ENCODE measurements at places on chromosomes 4 and X.

DNA sequence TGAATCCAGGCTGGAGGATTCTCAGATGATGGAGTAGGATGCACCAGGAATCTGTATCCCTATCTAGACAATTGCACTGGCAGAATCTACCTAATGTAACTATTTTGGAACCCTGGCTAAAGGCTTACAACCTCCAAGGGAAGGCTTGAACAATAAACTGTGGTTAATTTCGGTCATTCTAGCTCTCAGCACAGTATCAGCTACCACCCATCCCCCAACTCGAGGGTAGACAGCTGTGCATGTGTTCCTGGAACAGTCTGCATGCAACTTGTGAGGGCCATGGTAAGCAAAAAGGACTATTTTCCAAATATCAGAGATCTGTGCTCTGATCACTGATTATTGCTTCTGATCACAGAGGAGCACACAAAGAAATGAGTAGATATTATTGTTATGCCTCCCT lies 34.0 kb downstream of the ELF2 start:
- no peak for DNase-seq

DNA sequence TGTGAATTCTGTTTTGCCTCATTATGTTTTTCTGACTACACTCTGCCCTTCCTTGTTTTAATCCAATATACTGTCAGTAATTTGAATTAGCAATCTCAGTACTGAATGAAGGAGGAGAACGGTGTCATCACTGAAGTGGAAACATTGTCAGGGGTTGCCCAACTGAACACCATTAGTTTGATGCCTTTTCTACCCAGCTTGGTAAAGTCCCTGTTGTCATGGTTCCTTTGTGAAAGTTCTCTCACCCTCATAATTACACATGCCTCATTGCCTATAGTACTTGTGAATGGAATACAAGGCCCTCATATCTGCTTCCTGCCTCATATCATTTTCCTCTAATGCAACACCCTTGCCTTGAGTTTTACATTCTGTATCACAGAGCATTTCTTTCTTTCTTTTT lies 76.9 kb downstream of the RRAGB start:
- no peak for DNase-seq

DNA sequence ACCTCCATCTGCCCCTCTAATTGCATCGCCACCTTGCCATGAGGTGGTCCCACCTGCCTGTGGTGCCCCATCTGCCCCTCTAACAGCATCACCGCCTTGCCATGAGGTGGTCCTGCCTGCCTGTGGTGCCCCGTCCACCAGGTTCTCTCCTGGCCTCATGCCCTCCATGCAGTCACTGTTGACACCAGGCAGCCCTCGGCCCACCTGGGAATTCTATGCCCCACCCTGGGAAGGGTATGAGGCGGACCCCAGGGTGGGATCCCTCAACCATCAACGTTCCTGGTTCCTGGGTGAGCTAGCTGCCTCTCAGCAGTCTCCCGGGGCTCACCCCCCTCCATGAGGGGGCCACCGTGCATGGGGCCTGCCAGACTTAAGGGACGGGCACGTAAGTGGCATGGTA lies 38.9 kb downstream of the ACOX3 start:
- DNase-seq: no peak

DNA sequence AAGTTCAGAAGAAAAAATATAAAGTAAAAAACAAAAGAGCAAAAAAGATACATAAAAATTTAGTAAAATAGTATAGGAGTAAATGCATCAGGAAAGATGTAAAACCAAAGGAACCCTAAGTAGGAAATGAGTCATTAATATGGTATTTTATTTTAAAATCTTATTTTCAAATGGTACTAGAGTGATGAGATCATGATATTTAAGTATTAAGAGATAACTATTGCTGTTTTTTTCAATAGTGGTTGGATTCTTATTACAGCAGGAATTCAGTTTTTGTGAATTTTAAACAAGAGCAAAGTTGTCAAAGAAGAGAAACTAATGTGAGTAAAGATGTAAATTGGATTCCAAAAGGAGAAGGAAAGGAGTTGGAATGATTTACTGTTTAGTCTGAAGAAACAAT lies 20.0 kb downstream of the EMCN start:
- no peak for DNase-seq

DNA sequence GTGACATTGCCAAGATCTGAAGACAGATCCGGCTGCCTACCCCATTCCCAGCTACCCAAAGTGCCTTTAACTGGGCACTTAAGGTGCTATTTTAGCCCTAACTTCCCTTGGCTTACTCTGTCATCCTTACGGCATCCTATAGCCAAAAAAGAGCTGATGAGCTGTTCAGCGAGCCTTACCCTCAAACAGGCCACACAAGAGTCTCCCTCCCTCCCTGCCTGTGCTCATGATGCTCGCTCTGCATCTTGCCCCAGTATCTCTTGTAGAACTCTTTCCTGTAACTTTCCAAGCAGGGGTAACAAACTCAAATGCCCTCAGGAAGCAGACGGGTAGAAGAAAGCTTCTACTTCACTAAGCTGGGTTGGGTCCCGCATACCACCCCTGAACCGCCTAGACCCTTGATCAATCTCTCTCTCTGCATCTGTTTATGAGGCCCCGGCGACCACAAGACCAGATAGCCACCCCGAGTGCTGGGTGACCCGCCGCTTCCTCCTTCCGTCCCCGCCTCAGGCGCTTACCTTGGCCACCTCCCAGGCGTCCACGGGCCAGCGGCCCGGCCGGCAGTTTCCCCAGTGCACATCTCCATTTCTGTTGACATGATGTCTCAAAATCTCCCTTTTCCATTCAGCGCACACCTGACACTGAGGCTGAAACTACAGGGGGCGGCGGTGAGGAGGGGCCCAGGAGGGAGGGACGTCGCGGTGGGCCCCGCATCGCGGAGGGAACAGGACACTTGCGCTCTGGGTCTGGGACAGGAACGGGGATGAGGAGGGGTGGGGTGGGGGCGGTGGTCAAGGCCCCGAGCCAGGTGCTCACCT lies 663 bp downstream of the CXorf38 start:
- peak; percentile 13 for DNase-seq

DNA sequence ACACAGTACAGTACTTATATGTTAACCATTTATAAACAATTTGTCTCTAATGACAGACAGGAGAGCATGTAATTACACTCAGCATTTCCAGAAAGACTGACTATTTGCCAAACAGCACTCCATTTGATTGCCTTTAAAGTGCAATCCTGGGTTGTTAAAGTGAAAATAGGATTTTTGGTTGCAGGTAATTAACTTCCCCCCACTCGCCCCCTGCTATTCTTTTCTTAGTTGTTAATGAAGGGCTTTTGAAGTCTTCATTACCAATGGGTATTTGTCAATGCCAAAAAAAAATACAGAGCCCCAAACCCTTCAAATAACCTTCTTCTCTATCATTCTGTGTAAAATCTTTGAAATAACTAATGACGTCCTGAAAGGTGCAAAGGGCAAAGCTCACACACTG lies 825.6 kb downstream of the STPG2 start:
- DNase-seq: no peak

GRCh38 chr4:89469930-89470375 lies 162.4 kb upstream of the GPRIN3 start:
- peak; percentile 20 for DNase-seq

- DNase-seq: no peak
Observed at GRCh38 chr4:188930822-188931221, 791.6 kb downstream of the TRIML1 start.

- no peak for DNase-seq
Observed at GRCh38 chr4:22407361-22407760, 108.5 kb downstream of the ADGRA3 start.

- DNase-seq: no peak
Observed at GRCh38 chr4:81454948-81455347, 16.8 kb downstream of the RASGEF1B start.

DNA sequence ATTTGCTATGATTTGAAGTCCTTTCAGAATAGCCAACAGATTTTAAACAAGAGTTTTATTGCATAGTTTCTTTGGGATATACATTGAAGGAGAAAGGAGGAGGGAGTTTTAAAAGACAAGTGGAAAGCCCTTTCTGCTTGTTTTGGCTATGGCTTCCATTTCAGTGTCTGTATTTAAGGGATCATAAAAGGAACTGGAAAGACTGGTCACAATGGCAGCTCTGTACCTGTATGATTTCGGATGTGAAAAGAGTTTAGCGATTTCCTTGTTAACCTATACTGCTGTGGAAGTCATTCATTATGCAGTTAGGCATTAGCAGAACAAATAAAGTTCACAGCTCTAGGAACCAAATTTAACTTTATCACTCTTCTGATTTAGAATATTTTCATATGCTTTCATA lies 60.7 kb downstream of the TET2 start:
- DNase-seq: no peak

DNA sequence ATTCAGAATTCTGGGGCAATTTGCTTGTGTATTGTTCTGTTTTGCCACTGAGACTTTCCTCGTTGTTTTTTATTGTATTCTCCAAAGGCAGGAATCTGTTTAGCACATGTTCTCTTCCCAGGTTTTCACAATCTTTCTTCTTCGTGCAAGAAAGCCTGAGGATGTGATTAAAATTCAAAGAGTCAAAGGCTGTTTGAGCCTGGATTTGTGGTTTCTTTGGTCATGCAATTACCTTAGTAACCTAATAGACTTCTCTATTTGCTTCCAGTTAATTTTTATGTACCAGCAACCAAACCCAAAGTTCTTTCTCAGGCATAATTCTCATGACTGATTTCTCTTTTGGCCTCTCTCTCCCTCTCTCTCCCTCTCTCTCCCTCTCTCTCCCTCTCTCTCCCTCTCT lies 1420.1 kb upstream of the TENM3 start:
- DNase-seq: no peak

- DNase-seq: no peak
Observed at GRCh38 chr4:31237233-31237632, 517.1 kb downstream of the PCDH7 start.

DNA sequence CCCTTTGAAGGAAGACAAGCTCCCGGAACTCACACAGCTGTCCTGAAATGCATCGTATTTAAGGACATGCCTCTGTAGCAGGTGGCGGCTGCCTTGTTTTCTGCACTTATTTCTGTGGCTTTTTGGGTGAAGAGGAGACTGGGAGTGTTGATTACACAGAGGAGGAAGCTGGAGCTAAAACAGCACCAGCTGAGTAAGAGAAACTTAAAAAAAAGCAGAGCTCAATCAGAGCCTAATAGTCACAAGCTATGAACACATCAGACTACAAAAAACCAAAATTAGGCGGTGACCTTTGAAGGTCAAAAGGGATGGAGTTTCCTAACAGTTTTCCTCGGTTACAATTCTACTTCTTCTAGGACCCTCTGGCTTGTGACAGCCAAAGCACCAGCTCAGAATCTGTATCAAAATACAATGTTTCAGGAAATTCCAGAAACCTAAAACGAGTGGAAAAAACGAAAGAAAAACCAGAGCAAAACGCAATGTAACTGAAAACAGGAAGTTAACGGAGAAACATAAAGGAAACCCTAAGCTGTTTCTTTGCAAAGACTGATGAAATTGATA lies 13.5 kb downstream of the PRKX start:
- DNase-seq: no peak

- no peak for DNase-seq
Observed at GRCh38 chr4:18932730-18933339, 911.3 kb upstream of the LCORL start.

- DNase-seq: no peak
Observed at GRCh38 chrX:25198891-25199290, 183.1 kb upstream of the ARX start.

- no peak for DNase-seq
Observed at GRCh38 chrX:70219938-70220764, 14.3 kb upstream of the AWAT1 start.

- DNase-seq: no peak
Observed at GRCh38 chrX:25020391-25020904, 4.7 kb upstream of the ARX start.

GRCh38 chr4:163121689-163122088 lies 45.0 kb downstream of the NAF1 start:
- DNase-seq: no peak

DNA sequence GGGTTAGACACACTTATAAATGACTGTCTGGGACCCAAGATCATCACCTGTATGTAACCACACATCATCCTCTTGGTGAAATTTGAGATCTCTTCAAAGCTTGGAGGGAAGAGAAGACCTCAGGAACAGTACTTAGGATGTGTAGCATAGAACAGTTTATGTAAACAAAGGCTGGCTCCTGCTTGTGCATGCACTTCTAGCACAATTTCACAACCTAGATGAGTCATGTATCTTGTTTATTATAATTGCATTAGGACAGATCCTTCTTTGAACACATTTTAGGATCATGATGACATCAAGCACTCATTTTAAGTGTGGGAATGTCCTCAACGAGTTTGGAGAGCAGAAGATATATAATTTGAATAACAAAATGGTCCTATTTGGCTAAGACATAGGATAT lies 26.3 kb upstream of the ZMAT1 start:
- DNase-seq: no peak

DNA sequence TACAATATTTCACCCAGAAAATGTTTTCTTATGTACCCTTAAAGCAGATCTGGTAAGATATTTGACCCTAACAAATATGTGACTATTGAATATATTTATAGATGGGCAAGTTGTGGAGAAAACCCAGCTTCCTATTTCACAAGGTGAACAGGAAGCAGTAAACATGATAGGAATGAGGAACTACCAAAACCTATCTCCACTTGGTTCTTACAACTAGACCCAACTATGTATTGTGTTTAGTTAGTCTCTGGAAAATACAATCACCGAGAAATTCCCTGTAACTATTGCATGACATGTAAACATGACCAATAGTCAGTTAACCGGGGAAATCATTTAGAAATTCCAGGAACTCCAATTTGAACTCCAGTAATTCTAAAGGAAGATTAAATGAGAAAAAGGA lies 8.4 kb upstream of the RXFP1 start:
- no peak for DNase-seq

DNA sequence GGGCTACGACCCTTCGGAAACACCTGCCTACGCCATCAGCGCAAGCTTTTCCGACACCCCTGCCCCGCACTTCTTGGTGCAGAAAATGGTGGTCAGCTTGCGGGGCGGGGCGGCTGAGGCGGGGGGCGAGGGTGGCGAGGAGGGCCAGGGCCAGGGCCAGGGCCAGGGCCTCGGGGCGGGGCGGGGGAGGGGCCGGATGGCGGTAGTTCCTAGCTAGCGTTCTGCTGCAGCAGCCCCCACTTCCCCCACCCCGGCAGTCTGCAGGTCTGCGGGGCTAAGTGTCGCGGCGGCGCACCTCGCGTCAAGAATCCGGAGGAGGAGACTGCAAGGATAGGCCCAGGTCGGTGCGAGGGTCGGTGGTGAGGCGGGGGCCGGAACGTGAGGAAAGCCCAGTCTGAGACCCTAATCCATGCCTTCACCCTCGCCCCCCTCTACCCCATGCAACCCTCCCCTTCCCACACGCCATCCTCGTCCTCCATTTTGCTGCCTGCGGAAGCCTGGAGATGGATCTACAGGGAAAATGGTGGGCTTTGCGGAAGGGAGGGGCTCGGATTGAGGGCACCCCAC lies 600 bp downstream of the BEX4 start:
- no peak for DNase-seq

DNA sequence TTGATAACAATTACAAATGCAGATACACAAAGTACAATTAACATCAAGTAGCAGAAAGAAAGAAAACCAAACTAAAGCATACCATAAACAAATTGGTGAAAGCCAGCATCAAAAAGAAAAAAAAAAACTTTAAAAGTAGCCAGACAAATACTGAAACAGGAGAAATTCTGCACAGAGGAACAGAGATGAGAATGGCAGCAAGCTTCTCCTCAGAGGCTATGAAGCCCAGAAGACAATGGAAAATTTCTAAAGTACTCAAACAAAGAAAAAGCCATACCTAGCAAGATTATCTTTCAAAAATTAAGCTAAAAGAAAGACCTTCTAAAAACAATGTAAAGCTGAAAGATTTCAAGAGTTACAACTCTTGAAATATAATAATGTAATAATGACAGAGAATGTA lies 471.3 kb downstream of the SPOCK3 start:
- no peak for DNase-seq

All from HTR-8/SVneo (cell line).